ENCODE measurements at places on chromosomes 7 and 10. TPM values are rescaled to one million over a fixed set of nuclear protein-coding genes. Genes with fewer than 3 reads are reported as not detected.

DNA sequence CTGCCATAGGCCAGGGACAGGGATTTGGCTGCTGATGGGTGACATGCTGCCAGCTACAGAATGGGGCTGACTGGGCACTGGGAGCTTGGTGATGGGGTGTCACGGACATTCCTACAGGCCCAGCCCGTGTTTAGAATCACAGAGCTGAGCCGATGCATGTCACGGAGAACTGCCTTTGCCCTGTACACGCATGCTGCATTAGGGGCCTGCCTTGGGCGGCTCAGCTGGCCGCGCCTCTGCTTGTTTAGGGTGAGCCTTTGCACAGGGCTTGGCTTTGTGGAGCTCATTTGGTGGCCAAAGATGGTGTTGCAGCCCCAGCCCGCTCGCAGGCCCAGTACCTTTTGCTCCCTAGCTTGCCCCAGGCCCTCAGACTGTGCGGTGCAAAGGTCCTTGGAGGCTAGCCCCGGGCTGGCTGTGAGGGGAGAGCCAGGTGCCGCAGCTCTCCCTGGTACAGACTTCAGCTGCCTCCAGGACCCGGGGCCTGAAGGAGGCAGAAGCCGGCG lies 108.4 kb upstream of the BTBD16 start:
- no peak for DNase-seq

- DNase-seq: no peak
Observed at GRCh38 chr7:2520131-2520760, 672 bp downstream of the LFNG start.

DNA sequence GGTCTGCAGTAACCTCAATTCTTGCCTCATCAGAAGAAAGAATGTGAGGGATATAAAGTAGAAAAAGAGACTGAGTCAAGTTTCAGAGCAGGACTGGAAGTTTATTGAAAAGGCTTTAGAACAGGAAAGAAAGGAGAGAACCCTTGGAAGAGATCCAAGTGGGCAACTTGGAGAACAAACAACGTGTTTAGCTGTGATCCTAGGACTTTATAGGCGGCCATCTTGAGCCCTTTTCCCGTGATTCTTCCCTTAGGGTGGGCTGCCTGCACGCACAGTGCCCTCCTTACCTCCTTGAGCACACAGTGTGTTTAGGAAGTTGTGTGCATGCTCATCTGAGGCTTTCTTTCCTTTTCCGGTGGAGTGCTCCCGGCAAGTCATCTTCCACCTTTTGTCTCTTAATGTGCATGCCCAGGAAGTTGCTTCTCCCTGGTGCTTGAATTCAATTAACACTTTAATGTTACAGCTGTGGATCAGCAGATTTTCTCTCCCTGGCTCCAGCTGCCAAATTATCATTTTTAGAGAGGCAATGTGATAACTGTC lies 59.8 kb downstream of the ENTPD1 start:
- no peak for DNase-seq

DNA sequence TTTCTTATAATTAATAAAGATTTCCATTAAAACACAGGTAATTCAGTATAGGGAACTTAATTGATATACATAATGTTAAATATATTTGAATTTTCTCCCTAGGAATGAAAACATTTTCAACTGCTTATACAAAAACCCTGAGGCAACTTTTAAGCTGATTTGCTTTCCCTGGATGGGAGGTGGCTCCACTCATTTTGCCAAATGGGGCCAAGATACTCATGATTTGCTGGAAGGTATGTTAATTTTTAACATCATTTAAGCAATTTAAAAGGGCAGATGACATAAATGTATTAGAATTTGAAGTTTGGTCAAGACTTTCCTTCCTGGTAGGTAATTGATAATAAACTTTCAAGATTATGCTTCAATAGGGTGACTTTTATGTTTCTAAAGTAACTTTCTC lies 5.8 kb downstream of the OLAH start:
- DNase-seq: no peak

DNA sequence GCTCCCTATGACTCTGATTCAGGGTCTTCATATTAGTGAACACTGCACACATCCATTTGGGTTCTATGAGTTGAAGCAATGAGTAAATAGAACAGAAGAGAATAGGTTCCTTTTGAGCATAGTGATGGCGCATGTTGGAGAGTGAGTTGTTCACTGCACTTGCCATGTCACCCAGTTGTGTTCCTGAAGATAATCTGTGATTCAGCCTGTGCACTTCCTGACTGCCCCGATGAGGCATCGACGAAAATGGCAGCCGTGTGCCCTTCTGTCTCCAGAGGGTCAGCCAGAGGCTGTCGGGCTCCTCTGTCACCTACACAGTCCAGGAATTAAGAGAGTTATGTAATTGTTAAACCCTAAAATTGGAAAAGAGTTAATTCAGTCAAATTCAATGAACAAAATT lies 94.7 kb downstream of the GALNT11 start:
- no peak for DNase-seq

DNA sequence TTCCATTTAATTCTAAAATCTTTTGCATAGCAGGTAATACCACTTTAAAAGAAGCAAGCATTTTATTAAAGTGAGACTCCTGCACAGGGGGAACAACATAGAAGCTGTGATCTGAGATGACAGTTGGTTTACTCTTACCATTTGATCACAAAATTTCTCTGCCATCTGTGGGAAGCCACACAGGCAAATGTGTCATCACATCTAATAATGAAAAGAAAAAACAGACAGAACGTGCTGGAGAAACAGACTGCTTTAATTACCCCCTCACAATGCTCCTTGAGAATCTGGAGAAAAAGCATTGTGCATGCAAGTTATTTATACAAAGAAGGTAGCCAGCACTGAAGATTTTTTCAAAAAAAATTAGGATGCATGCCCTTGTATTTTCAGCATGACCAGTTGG lies 165.2 kb upstream of the PTER start:
- no peak for DNase-seq

GRCh38 chr10:24132741-24133140 lies 76.2 kb upstream of the KIAA1217 start:
- DNase-seq: no peak

The POMZP3 gene
- 2.1 TPM for total RNA-seq

The CLCN1 gene
- total RNA-seq: 0.09 TPM

The NUTM2E gene
- total RNA-seq: 0.42 TPM

The GPC2 gene
- 11.2 TPM for total RNA-seq

Measured in thymus (tissue), 14 donors.